ENCODE measurements at places on chromosomes 1 and 21.

DNA sequence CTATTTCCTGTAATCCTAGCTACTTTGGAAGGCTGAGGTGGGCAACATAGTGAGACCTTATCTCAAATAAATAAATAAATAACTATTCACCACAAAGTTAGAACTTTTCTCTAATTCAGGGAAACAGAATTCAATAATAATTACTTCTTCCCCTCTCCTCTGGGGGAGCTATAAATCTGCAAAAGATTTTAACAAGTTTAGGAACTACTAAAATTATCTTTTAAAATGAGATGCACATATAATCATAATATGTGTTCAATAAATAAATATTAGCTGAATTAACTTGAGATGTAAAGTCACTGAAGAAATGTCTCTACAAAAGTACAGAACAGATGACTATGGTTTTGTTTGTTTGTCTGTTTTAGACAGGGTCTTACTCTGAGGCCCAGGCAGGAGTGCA lies 14.1 kb downstream of the WDR47 start:
- no peak for DNase-seq

DNA sequence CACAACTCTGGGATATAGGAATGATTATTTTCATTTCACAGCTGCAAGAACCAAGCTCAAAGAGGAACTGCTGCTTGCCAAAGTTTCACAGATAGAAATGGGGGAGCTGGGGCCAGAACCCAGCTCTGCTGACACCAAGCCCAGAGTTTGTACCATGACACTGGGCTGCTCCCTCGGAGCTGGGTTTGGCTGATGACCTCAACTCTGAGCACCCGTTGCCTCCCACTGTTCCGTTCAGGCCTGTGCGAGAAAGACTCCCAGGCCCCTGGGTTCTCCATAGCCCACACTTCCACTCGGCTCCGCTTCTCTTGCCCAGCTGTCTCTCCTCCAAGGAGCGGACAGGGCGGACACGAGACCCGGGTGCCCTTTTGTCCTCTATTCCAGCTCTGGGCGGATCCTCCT lies 55.2 kb downstream of the NGF start:
- DNase-seq, result peak; percentile 81

DNA sequence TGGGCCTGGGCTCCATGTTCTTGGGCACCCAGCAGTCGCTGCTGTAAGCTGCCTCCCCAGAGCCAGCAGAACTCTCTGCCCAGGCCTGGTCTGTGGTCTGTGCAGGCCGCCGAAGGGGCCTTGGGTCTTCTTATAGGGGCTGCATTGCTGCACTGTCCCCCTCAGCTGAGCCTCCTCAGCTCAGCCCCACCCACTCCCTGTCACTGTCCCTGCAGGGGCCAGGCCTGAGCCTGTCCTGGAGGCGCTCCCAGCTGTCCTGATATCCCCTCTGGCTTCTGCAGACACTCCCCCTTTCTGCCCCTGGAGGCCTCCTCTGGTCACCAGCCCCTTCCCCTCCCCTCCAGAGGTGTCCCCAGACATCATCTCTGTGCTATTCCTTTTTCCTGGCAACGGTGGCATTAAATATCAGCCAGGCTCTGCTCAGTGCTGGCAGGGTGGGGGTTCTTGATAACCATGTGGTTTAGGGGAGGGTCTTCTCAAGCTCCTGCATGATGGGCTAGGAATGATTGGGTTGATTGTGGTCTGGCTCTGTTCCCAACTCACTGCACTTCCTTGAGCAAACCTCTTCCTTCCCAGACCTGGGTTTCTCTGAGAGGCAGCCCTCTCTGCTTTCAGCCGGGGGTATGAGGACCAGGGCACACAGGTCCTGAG lies 3.7 kb upstream of the FOXO6 start:
- peak; percentile 34 for DNase-seq

GRCh38 chr21:43306911-43307676 lies 119.8 kb downstream of the SIK1 start:
- peak; percentile 56 for DNase-seq

- DNase-seq, result no peak
These were observed 21.8 kb upstream of the TMPRSS2 start for GRCh38 chr21:41529769-41530168.

DNA sequence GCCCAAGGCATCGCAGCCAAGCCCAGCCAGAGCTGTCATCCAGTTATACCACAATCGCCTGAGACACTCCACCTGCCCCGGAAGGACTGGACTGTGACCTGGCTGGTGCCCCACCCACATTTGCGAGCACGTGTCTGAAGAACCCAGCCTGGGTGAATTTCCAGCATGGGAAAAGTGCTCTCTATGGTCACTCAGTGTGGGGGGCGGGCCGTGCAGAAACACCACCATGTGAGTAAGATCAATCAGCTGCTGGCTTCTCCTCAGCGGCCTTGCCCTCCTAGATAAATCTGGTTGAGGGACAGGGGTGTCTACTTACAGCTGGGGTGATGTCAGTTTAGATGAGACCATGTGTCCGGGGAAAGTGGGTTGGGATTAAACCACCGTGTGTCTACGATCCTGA lies 44.8 kb downstream of the URB1 start:
- no peak for DNase-seq

DNA sequence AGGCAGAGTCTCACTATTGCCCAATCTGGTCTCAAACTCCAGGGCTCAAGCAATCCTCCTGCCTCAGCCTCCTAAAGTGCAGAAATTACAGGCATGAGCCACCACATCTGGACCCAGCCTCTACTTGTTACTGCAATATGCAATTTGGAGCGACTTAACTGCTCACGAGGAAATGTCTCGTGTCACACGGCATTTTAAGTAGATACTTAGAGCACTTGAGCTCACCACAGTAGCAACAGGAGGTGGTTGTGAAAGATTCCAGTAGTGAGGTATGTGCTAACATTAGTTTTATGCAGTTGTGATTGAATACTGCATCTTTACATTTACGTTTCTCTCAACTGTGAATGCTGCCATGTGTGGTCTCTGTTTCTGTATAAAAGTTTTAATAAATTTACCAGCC lies 5.8 kb upstream of the NDUFV3 start:
- no peak for DNase-seq

DNA sequence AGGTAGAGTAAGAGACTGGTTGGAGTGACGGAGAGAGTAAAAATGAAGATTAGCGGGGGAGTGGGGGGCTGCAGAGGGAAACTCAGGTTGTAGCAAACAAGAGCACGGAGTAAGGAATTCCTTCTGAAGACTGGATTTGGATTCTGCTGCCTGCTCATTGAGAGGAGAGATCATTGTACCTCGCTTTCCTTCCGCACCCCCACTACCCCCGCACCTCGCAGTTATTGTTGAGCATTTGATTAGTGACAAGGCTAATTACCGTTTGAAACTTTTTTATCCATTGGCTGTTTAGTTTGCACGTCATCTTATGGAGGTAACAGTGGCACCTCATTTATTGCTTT lies 463 bp downstream of the PRPF3 start:
- DNase-seq, result no peak

GRCh38 chr21:33325222-33326067 lies 675 bp downstream of the IFNAR1 start:
- DNase-seq, result peak; percentile 84

DNA sequence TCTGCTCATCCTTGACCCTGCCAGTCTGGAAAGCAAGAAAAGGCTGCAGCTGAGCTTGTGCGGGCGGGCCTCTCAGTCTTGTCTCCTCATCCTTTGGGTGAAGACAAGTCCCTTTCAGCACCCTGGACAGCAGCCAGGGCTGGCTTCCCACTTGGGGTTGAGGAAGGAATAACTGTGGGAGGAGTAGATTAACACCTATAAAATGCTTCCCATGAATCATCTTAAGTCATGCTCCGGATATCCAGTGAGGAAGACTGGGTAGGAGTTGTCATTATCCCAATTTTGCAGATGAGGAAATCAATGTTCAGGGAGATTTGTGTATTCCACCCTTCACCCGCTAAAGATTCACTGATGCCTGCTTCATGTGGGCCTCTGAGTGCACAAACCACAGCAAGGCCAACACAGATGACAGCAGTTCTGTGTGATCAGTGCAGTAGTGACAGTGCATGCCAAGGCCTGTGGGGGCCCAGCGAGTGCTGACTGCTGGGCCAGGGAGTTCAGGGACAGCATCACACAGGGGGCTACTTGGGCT lies 20.1 kb upstream of the COL16A1 start:
- DNase-seq, result peak; percentile 86

GRCh38 chr1:221069178-221069903 lies 190.1 kb downstream of the HLX start:
- DNase-seq, result no peak

Data from sciatic nerve (tissue), 2 donors.